Activated naive CD8-positive, alpha-beta T cell treated with anti-CD3 and anti-CD28 coated beads, Interleukin-2, amount 10 ng/mL, durations not matched to agents 7 days and 5 days (primary cell): ENCODE measurements at places on chromosomes 2 and 18. TPM values are rescaled to one million over a fixed set of nuclear protein-coding genes. Genes with fewer than 3 reads are reported as not detected.

- H3K36me3 ChIP-seq, result no peaks in the 10 kb centered on the region
- no peaks in the 10 kb centered on the region for H3K4me1 ChIP-seq
- no peak overlapping the region for H3K27ac ChIP-seq
- no peak for DNase-seq
- H3K27me3 ChIP-seq, result peaks cover 3% of the 10 kb centered on the region
Measured at GRCh38 chr2:128594651-128594910, 275.9 kb upstream of the HS6ST1 start.

DNA sequence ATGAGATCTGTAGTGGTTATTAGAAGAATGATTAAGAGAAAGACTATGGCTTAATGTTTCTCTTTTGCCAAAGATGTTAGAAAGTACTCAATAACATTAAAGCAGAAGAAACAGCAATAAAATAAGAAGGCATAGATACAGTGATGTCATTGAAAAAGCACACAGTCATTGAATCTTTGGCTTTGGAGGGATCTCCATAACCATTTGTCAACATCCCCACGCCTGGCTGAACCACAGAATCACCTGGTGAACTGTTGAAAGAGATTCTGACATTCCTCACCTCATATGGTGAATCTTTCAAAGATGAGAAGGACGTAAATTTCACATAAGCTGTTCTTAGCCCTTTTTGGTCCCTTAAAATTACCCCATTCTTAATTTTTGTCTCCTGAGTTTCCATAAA, 324.6 kb upstream of the NRP2 start:
- no peaks in the 10 kb centered on the region for H3K36me3 ChIP-seq
- DNase-seq, result no peak
- H3K27me3 ChIP-seq, result peaks cover 5% of the 10 kb centered on the region

GRCh38 chr18:14947482-14948162, 199.7 kb downstream of the ANKRD30B start:
- no peaks in the 10 kb centered on the region for H3K27me3 ChIP-seq
- H3K4me3 ChIP-seq, result no peak overlapping the region
- no peak for DNase-seq
- no peak overlapping the region for H3K27ac ChIP-seq
- H3K4me1 ChIP-seq, result no peaks in the 10 kb centered on the region
- no peaks in the 10 kb centered on the region for H3K36me3 ChIP-seq

- DNase-seq, result no peak
- H3K36me3 ChIP-seq, result peaks cover 2% of the 10 kb centered on the region
- H3K4me3 ChIP-seq, result no peak overlapping the region
- H3K4me1 ChIP-seq, result peaks cover 9% of the 10 kb centered on the region
Measured at GRCh38 chr2:109229094-109229675, 100.2 kb downstream of the SH3RF3 start.

GRCh38 chr2:224023188-224023587, 15.9 kb downstream of the SERPINE2 start:
- peaks cover 32% of the 10 kb centered on the region for H3K36me3 ChIP-seq
- no peaks in the 10 kb centered on the region for H3K27me3 ChIP-seq
- H3K4me3 ChIP-seq, result no peak overlapping the region
- DNase-seq, result no peak

GRCh38 chr2:207589143-207589542, 36.1 kb downstream of the METTL21A start:
- peaks cover 84% of the 10 kb centered on the region for H3K36me3 ChIP-seq
- H3K4me1 ChIP-seq, result peaks cover 3% of the 10 kb centered on the region
- H3K27me3 ChIP-seq, result no peaks in the 10 kb centered on the region
- H3K4me3 ChIP-seq, result no peak overlapping the region
- H3K27ac ChIP-seq, result no peak overlapping the region

DNA sequence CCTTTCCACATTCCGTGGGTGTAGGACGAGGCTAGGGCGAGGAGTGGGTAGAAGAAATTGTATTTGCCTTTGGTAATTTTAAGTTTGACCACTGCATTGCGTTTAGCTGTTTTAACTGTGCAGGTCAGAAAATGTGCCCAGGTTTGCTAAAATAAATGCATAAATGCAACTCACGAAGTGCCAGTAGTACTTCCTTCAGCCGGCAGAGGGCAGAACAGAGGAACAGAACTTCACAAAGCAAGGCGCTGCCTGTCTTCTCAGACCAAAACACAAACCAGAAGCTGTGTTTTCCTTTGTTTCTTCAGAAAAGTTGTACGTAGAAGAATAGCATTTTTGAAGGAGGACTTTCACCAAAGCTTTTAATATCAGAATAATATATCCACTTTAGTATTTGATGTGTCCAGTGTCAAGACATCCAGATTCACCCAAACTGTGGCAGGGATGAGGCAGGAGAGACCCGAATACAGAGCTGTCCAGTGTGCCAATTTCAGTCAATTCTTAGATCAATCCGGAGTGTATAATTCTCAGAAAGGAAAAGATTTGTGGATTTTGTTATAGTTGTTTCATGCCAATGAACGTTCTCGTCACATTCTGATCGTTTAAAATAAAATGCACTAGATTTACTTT, 348.6 kb downstream of the DLGAP1 start:
- peak; percentile 54 for DNase-seq
- H3K36me3 ChIP-seq, result no peaks in the 10 kb centered on the region
- H3K4me3 ChIP-seq, result no peak overlapping the region

The VWC2L gene
- not detected for total RNA-seq

The LTBP1 gene
- total RNA-seq, result 0.23 TPM

The ARHGEF4 gene
- 5.4 TPM for total RNA-seq

The CFAP53 gene
- total RNA-seq, result 0.68 TPM

The FARSB gene
- total RNA-seq, result 17.6 TPM

The CYP27A1 gene
- total RNA-seq, result 3.0 TPM

The C2orf80 gene
- not detected for total RNA-seq

The CIDEA gene
- not detected for total RNA-seq

The ITGB6 gene
- not detected for total RNA-seq

The ANKRD30B gene
- total RNA-seq, result not detected
